ENCODE measurements at places on chromosomes 2 and 18.

GRCh38 chr2:118577202-118577601, 270.2 kb downstream of the EN1 start:
- no peak for DNase-seq

- DNase-seq = no peak
Observed at GRCh38 chr18:33375829-33376228, 64.7 kb downstream of the CCDC178 start.

DNA sequence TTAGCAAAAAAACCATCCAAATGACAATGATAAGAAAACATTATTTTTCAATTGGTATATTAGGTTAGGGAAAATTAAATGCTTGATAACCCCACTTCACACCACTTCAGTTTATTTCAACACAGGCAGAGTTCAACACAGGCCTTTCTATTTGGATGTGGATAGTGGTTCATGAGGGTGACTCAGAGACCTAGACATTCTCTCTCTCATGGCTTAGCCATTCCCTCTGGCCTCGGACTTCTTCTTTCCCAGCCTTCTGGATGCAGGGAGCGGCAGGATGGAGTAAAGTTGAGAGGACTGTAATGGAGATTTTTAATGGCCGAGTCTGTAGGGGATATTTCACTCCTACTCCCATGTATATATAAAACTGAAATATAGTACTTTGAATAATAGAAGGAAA, 109.7 kb downstream of the CTNNA2 start:
- no peak for DNase-seq

DNA sequence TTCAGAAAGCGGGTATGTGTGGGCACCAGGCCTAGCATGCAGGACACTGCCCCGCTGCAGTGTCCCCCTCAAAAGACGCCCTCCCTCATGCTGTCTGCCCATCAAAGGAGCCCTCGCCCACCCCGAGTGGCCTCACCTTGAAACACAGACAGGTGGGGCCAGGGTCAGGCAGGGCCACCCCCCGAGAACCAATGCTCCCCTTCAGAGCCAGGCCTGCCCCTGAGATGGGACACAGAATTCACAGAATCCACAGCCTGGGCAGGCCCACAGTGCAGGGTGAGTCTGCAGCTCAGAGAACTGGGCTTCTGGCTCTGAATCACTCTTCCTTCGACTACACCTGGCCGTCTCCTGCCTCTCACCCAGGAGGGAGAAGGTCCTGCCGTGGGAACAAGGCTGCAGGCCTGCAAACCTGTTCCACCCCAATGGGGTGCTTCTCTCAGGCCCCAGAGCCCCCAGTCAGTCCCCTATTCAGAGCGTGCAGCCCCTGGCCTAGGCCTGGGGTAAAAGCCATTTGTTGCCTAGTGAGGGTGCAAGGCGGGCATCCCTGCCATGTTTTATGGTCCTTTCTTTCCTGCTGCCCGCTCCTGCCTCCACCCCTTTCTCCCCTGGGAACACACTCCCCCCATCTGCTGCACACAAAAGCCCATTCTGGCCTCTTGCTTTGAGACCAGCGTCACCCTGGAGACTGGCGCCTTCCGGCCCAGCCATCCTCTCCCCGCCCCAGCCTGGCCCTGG, 11.3 kb upstream of the ARHGEF4 start:
- no peak for DNase-seq

GRCh38 chr18:48795696-48796095, 155.1 kb downstream of the SMAD7 start:
- DNase-seq = no peak

DNA sequence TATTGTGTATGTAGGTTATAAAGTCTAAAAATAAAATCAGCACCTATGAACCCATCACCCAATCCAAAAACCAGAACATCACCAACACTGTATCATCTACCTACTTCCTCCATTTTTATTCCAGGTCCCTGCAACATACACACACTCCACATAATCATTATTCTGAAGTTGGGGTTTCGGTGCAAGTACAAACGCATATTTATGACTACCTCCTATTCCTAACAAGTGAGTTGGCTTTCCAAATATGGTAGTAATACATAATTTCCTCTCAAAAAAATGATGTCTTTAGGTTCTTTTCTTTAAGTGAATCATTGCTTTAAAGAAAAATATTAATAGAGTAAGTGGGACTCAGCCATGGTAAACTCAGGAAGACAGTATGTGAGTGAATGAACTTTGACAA, 3.3 kb downstream of the ACVR1 start:
- no peak for DNase-seq

- DNase-seq = no peak
Observed at GRCh38 chr2:23693606-23693951, 233.3 kb downstream of the ATAD2B start.

DNA sequence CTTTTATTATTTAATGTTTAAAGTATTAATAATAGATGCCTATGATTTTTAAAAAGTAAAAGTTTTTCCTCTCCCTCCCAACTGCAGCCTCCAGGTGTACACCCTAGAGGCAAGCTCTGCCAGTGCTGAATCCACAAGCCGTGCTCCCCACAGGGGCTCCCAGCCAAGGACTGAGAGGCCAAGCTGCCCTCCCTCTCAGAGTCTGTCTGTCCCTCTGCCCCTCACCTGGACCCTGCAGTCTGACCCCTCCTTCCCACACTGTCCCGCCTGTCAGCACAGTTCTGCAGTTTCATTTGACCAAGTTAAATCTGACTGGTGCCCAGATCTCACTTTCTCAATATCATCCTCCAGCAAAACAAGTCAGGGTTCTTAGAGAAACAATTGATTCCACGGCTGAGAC, 14.8 kb upstream of the PROC start:
- DNase-seq = no peak
